Retinal pigment epithelial cell (primary cell): ENCODE measurements at places on chromosomes 11 and 22.

DNA sequence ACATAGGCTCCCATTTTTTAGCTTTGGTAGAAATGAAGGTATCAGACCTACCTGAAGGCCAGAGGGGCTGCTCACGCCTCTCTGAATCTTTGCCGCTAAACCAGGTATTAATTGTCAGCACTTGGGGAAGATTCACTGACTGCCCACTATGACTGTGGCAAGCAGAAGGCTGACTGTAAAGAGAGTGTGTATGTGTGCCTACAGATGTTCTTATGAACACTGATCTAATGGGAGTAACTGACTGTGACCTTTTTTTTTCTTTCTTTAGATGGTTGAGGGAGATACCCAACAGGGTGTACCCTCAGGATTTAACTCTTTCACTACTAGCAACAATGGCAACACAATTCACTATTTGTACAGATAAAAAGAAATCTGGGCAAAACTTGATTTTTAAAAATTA, at the start of gene RAG2:
Gene RAG2 (minus strand): TSS at position 186 of the 400 bp plus-strand sequence. CDS start 4,068 bp downstream, outside the sequence.
- no peak for DNase-seq

- DNase-seq = no peak
These were observed 7.4 kb downstream of the CAPN5 start for GRCh38 chr11:77074205-77074604.

- DNase-seq = no peak
These were observed 300.4 kb downstream of the TMEM135 start for GRCh38 chr11:87338046-87338639.

DNA sequence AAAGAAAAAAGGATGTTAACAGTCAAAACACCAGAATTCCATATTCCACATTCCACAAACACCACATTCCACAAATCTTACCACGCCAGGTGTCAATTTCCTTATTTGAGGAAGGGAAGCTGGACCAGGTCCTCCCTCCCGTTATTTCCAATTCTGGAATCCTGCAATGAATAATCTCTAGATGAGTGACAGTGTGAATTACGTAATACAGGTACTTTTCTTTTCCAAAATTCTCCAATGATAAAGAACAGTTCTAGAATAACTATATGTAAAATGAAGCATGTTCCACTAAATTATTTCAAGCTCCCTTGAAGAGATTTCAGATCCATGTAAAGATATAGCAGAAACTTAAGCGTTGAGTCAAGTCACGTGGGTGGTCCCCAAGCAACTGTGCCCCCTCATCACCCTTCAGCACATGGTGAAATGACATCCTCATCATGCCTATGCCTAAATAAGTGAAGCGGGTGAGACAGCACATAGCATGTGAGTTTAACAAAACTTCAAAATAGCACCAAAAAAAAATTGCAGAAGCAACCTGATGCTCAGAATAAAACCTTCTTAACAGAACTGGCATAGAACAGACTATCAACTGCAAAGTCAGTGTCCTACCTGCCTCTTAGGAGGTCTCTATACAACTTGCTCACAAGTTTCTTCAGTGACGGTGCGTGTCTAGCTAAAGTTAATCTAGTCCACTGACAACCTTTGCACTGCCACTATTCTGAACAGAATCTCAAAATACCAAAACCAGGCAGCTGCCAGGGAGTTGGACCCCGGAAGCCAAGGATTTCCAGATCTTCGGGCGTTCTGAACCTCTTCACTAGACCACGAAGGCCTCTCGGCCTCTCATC, 876 bp downstream of the NFRKB start:
- no peak for DNase-seq

- DNase-seq = no peak
These were observed 35.8 kb upstream of the MYO18B start for GRCh38 chr22:25706197-25706596.

- DNase-seq = no peak
These were observed 7.0 kb downstream of the KIRREL3 start for GRCh38 chr11:126993599-126993998.

- DNase-seq = no peak
These were observed 97.1 kb upstream of the ZC3H12C start for GRCh38 chr11:109996060-109996459.
